ENCODE measurements at places on chromosomes 7 and 10. TPM values are rescaled to one million over a fixed set of nuclear protein-coding genes. Genes with fewer than 3 reads are reported as not detected.

The TMEM236 gene
- under 0.01 TPM for total RNA-seq

The LRRC61 gene
- 3.3 TPM for total RNA-seq

The AQP1 gene
- total RNA-seq: 1.5 TPM

The VWDE gene
- not detected for total RNA-seq

The GPR85 gene
- 1.9 TPM for total RNA-seq

The OR2F2 gene
- not detected for total RNA-seq

The CHRM2 gene
- 1.7 TPM for total RNA-seq

The VGF gene
- total RNA-seq: 0.87 TPM

The LANCL2 gene
- total RNA-seq: 18.9 TPM

The CYP26C1 gene
- not detected for total RNA-seq

The DDC gene
- total RNA-seq: not detected

The GCK gene
- total RNA-seq: 1.5 TPM

The SNX13 gene
- 56.9 TPM for total RNA-seq

The ZNF518A gene
- 12.1 TPM for total RNA-seq

The LRRD1 gene
- not detected for total RNA-seq

The NKX1-2 gene
- under 0.01 TPM for total RNA-seq

The TRPV6 gene
- total RNA-seq: not detected
